AG10803 (cell line): ENCODE measurements at places on chromosomes 2 and 18.

GRCh38 chr2:6929196-6929819 is 12.1 kb downstream of the RNF144A start:
- no peak for DNase-seq

DNA sequence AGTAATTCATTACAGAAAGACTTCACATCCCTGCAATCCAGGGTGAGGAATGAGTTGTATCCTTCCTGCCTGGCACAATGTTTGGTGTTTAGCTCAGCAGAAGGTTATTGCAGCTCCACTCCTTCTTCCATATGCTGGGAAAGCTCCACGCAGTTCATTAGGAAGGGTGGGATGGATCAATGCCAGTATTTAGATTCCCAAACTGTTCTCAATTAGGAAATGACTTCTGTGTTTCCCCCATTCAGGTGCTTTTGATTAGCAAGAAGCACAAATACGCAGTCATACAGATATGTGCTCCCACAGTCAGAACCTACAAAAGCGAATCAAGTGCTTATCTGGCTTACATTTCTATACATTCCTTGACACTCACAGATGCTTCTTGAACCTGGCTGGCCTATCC is 340.6 kb downstream of the NYAP2 start:
- peak; percentile 80 for DNase-seq

- DNase-seq, result no peak
Observed at GRCh38 chr18:32431753-32432152, 38.9 kb downstream of the GAREM1 start.

DNA sequence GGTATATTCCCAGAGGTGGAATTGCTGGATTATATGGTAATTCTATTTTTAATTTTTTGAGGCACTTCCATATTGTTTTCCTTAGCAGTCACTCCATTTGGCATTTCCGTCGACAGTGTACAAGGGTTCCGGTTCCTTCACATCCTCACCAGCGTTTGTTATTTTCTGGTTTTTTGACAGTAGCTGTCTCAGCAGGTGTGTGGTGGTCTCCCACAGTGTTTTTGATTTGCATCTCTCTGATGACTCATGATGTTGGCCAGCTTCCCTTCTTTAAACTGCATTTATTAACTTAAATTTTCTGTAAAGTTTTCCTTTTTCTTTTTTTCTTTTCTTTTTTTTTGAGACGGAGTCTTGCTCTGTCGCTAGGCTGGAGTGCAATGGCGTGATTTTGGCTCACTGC is 19.7 kb downstream of the SH3BP4 start:
- DNase-seq, result no peak

DNA sequence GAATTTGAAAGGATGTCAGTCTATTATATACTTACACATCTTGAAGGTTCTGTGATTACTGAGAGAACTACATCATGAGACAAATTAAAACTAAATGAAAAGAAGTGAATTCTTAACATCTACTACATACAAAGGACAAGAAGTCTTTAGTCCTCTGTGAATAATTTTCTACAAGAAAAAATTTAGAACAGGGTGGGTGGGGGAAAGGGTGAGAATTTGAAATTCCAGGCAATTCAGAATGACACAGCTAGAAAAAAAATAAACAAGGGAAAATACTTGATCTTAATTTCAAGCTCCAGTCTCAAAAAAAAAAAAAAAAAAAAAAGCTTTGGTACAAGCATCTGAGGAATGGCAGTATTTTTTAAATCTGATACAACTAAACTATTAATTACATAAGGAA is 15.5 kb downstream of the CUL3 start:
- DNase-seq, result peak; percentile 46

DNA sequence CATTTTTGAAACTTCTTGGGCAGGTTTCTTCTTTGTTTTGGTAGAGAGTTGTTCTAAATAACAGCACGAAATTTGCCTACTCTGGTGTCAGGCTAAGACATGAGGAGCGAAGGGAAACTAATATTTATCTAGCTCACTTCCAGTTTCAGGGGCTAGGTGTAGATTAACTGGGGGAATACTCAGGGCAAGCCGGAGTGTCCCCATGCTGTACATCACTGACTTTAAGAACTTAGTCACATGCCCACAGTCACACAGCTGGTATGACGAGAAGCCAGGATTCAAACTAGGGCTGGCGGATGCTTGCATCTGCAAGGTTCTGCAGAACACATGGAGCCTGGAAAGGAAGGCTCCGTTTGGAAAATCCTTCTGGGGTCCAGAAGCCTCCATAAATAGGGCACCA is 133.3 kb downstream of the ALPK2 start:
- peak; percentile 24 for DNase-seq

GRCh38 chr2:23607925-23608324 is 222.9 kb downstream of the KLHL29 start:
- no peak for DNase-seq

- no peak for DNase-seq
Observed at GRCh38 chr2:65788556-65788955, 356.2 kb upstream of the SPRED2 start.

DNA sequence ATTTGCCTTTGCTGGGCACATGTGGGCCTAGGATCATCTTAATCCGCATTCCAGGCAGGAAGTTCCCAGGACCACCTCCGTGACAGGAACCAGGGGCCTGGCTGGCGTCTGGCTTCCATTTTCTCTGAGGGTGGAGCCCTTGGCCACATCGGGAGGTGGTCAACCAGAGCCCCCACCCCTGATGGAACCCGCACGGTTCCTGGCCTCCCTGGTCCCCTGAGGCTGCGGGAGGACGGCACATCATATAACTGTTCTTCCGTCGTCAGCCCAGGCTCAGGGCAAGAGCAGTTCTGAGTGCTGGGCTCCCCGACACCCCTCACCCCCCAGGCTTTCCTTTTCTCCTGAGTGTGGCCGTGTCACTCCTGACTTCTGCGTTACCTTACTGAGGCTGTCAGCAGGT is 13.5 kb downstream of the ESPNL start:
- no peak for DNase-seq

GRCh38 chr2:46020416-46020815 is 276.8 kb upstream of the EPAS1 start:
- peak; percentile 64 for DNase-seq

- no peak for DNase-seq
Observed at GRCh38 chr2:119111115-119111975, 47.2 kb downstream of the C1QL2 start.

GRCh38 chr2:175817221-175817620 is 184.8 kb downstream of the LNPK start:
- no peak for DNase-seq

DNA sequence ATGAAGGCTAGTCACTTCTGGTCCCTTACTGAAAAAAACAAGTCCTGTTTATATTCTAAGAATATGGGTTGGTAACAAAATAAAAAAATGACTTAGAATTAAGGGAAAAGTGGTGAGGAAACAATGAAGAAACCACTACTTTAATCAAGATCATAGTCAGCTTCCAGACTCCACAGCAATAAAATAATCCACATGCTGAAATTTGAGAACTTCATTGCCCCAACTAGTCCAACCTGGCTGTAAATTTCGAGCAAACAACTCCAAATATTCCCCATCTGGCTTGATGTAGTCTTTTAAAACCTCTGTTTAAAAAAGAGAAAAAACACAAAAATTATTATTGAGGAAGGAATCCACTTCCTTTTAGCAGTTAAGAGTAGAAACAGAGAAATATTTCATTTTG is 32.5 kb downstream of the METTL4 start:
- peak; percentile 39 for DNase-seq

GRCh38 chr2:9211496-9211895 is 4.9 kb downstream of the ASAP2 start:
- DNase-seq, result peak; percentile 35

DNA sequence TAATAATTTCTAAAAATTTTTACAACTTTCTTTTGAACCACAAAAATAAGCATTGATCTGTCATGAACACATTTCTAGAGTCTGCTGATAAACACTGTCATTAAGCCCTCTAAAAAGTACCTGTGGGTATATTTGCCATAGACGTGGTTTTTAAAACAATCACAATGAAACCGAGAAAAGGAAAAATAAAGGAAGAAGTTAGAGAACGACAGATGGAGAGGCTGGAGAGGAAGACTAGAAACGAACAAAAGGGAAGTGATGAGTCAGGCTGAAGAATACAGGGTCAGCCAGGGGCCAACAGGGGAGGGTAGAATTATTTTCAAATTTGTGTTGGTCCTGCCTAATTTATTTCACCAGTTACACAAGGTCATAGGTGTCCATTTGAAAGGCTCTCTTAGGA is 62.0 kb downstream of the MYL12B start:
- DNase-seq, result no peak

DNA sequence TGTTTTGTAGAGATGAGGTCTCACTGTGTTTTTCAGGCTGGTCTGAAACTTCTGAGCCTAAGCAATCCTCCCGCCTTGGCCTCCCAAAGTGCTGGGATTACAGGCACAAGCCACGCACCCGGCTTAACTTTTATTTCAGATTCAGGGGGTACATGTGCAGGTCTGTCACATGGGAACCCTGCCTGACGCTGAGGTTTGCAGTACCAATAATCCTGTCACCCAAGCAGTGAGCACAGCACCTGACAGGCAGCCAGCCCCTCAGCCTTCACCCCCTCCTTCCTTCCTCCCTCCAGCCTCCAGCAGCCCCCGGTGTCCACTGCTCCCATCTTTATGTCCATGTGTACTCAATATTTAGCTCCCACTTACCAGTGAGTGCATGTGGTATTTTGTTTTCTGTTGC is 46.0 kb upstream of the RPL31 start:
- DNase-seq, result no peak

DNA sequence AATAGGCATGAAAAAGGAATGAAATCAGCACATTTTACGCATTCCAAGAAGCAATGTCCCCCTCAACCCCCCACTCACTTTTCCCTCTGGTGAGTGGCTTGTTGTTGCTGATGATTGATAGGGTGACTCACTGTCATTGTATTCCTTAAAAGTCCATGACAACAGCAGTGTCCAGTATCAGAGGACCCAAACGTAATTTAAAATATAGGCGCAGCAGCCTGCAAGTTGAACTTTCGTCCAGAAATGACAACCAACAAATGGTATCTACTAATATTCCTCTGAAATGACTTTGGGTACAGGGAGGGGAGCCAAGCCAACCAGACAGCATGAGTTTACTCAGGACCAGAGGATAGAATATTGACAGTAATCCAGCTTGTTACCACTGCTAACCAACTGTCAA is 182.9 kb upstream of the SIX3 start:
- DNase-seq, result no peak

- DNase-seq, result no peak
Observed at GRCh38 chr18:10797896-10798295, 272.1 kb downstream of the NAPG start.

- DNase-seq, result no peak
Observed at GRCh38 chr18:31428211-31428610, 19.3 kb upstream of the DSG3 start.

GRCh38 chr2:84980263-84980983 is 9.5 kb downstream of the KCMF1 start:
- no peak for DNase-seq

DNA sequence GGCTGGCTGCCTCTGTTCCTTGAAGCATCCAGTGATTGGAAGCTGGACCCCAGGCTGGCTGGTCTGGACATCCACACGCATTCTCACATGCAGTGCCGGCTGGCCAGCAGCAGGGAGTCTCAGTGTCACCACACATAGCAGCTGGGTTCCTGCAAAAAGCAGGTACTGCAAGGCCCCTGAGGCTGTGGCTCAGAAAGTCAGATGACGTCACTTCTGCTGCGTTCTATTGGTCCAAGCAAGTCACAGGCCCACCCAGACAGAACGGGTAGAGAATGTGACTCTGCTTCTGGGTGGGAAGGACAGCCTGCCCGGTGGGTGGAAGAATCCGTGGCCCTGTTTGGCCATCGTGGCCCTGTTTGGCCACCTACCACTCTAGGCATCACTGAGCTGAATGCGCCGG is 51.3 kb upstream of the SPP2 start:
- DNase-seq, result no peak

DNA sequence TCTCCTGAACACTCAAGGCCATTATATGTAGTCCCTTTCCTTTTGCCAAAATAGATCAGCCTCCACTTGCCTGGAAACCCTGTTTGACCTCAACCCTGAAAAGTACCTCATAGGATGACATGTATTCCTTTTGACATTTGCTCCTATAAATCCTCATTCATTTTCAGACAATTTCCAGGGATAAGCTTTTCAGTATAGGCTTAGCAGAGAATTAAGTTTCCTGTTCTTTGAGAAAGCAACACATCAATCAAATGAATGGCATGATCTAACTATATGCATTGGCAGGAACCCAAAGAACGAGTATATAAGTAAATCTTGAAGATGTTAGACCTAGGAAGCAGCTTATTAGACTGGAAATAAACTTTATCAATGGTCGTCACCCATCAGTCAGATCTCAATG is 483.0 kb downstream of the CCDC85A start:
- DNase-seq, result no peak
